ENCODE measurements at places on chromosomes 6 and 20. TPM values are rescaled to one million over a fixed set of nuclear protein-coding genes. Genes with fewer than 3 reads are reported as not detected.

- no peaks in the 10 kb centered on the region for H3K27me3 ChIP-seq
- H3K4me3 ChIP-seq = no peak overlapping the region
- H3K36me3 ChIP-seq = no peaks in the 10 kb centered on the region
- DNase-seq = no peak
- no peak overlapping the region for H3K27ac ChIP-seq
Observed at GRCh38 chr20:7226156-7226555, 458.7 kb downstream of the BMP2 start.

GRCh38 chr6:161273274-161273751 lies 548 bp downstream of the AGPAT4 start:
- no peaks in the 10 kb centered on the region for H3K36me3 ChIP-seq
- H3K4me1 ChIP-seq = no peaks in the 10 kb centered on the region
- no peak for DNase-seq
- no peaks in the 10 kb centered on the region for H3K27me3 ChIP-seq
- peak overlapping the region; percentile 70 for H3K4me3 ChIP-seq
- peak overlapping the region; percentile 75 for H3K27ac ChIP-seq

GRCh38 chr6:150723857-150724256 lies 124.2 kb downstream of the PLEKHG1 start:
- no peak overlapping the region for H3K4me3 ChIP-seq
- no peaks in the 10 kb centered on the region for H3K4me1 ChIP-seq
- DNase-seq = no peak
- no peaks in the 10 kb centered on the region for H3K36me3 ChIP-seq

DNA sequence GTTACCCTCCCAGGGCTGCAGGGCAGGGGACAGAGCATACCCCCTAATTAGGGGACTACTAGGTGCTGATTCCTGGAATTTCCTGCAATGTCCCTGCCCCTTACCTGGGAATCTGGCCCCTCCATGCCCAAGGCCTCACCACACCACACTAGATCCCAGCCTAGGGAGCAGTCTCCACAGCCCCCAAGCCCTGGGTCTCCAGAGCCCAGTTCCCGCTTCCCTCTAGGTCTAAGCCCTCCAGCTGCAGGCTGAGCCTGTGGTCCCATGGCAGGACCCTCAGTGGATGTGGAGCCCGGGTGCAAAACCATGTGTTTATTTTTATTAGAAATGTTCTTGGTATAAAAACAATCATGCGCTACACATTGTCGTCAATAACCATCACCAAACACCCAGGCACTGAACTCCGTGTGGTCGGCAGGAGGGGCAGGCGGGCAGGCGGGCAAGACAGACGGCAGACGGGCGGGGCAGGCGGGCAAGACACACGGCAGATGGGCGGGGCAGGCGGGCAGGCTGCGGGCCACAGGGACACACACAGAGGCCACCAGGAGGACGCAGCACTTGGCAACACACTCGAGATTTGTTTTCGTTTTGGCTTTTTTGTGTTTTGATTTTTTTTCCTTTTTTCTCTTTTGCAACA lies 124.2 kb downstream of the GRM4 start:
- no peaks in the 10 kb centered on the region for H3K4me1 ChIP-seq
- H3K36me3 ChIP-seq = no peaks in the 10 kb centered on the region
- DNase-seq = no peak
- H3K27me3 ChIP-seq = no peaks in the 10 kb centered on the region

DNA sequence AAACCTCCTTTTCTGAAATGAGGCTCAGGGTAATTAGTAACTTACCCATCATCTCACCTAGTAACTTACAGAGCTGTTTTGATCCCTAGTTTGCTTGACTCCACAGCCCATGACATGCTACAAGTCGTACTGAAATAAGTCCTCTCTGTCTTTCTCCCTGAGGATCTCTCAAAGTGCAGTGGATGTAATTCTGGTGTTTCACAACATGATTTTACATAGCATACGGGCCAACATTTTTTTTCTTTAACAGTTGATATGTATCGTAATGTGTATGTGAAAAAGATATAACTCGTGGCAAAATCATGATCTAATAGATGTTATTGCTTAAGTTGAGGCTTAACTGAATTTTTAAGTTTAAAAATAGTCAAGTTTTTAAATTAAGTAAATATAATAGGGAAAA lies 45.0 kb downstream of the TSHZ2 start:
- H3K27ac ChIP-seq = no peak overlapping the region
- H3K36me3 ChIP-seq = no peaks in the 10 kb centered on the region
- DNase-seq = no peak
- no peaks in the 10 kb centered on the region for H3K27me3 ChIP-seq
- no peak overlapping the region for H3K4me3 ChIP-seq

- no peak overlapping the region for H3K27ac ChIP-seq
- DNase-seq = no peak
- no peak overlapping the region for H3K4me3 ChIP-seq
- H3K27me3 ChIP-seq = no peaks in the 10 kb centered on the region
Observed at GRCh38 chr6:114556846-114557488, 214.1 kb upstream of the HS3ST5 start.

DNA sequence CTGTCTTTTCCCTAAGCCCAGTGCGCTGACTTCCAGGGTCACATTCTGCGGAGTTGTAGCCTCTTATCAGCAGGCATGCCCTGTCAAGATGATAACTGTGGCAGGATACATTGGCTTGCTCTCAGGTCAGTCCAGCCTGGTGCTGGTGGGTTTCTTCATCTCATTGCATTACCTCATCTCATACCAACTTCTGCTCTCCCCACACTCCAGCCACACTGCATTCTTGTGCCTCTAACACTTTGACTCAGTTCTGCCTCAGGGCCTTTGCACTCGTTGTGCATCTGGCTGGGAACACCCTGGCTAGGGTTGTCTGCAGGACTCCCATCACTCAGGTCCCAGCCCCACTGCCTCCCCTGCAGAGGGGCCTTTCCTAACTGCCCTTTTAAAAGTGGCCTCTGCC lies 110.3 kb upstream of the BACH2 start:
- no peaks in the 10 kb centered on the region for H3K4me1 ChIP-seq
- no peak overlapping the region for H3K27ac ChIP-seq
- no peak for DNase-seq
- H3K4me3 ChIP-seq = no peak overlapping the region

GRCh38 chr6:155207223-155207622 lies 56.6 kb upstream of the CLDN20 start:
- H3K27ac ChIP-seq = no peak overlapping the region
- H3K4me3 ChIP-seq = no peak overlapping the region

GRCh38 chr6:124967444-124967843 lies 5.2 kb downstream of the RNF217 start:
- H3K4me1 ChIP-seq = no peaks in the 10 kb centered on the region
- H3K4me3 ChIP-seq = no peak overlapping the region

- H3K27ac ChIP-seq = no peak overlapping the region
- no peaks in the 10 kb centered on the region for H3K27me3 ChIP-seq
- no peaks in the 10 kb centered on the region for H3K36me3 ChIP-seq
- DNase-seq = no peak
- no peaks in the 10 kb centered on the region for H3K4me1 ChIP-seq
Observed at GRCh38 chr6:130520221-130520620, 154.4 kb downstream of the TMEM200A start.

Gene PTK6
- 2.3 TPM for total RNA-seq

- H3K36me3 ChIP-seq = no peaks in the 10 kb centered on the region
- no peaks in the 10 kb centered on the region for H3K27me3 ChIP-seq
- DNase-seq = no peak
- no peaks in the 10 kb centered on the region for H3K4me1 ChIP-seq
- no peak overlapping the region for H3K4me3 ChIP-seq
Observed at GRCh38 chr6:124879110-124879991, 82.9 kb upstream of the RNF217 start.

Gene NRSN1
- not detected for total RNA-seq

Gene DAAM2
- total RNA-seq = 59.5 TPM

Gene THBD
- total RNA-seq = 22.6 TPM

Gene PTPRT
- 4.9 TPM for total RNA-seq
